ENCODE measurements at places on chromosomes 12 and 14.

GRCh38 chr14:53947094-53947445 lies 9.6 kb downstream of the BMP4 start:
- DNase-seq: no peak

GRCh38 chr14:102979406-102979805 lies 56.9 kb downstream of the AMN start:
- no peak for DNase-seq

GRCh38 chr14:87873741-87874140 lies 119.2 kb downstream of the GALC start:
- DNase-seq: no peak

DNA sequence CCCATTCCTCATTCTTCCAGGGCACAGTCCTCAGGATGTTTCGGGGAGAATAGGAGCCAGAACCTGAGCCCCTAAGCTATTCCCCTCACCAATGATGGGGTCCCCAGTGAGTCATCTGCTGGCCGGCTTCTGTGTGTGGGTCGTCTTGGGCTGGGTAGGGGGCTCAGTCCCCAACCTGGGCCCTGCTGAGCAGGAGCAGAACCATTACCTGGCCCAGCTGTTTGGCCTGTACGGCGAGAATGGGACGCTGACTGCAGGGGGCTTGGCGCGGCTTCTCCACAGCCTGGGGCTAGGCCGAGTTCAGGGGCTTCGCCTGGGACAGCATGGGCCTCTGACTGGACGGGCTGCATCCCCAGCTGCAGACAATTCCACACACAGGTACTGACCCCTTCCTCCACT lies 1.3 kb downstream of the SLC39A5 start:
- no peak for DNase-seq

DNA sequence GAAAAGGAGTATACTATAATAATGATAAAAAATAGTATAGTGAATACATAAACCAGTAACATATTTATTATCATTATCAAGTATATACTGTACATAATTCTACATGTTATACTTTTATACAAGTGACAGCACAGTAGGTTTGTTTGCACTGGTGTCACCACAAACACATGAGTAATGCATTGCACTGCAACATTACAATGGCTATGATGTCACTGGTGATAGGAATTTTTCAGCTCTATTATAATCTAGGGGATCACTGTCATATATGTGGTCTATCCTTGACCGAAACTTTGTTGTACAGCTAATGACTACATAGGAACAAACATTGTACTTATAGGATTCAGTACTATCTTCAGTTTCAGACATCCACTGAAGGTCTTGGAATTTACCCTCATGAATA lies 165.8 kb upstream of the SYT1 start:
- no peak for DNase-seq

DNA sequence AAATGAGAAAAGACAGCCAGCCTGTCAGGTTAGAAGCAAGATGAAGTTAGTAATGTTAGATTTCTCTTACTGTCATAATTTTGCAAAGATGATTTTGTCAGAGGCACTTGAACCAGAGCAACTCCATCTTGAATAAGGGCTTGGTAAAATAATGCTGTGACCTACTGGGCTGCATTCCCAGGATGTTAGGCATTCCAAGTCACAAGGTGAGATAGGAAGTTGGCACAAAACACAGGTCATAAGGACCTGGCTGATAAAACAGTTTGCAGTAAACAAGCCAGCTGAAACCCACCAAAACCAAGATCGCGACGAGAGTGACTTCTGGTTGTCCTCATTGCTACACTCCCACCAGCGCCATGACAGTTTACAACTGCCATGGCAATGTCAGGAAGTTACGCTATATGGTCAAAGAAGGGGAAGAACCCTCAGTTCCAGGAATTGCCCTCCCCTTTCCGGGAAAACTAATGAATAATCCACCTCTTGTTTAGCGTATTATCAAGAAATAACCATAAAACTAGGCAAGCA lies 1313.5 kb upstream of the TMEM132C start:
- no peak for DNase-seq

GRCh38 chr12:121038861-121039668 lies at the start of gene OASL:
OASL (minus strand) TSS chr12:121039246; CDS start chr12:121038971, 275 bp downstream.
- DNase-seq: peak; percentile 48

DNA sequence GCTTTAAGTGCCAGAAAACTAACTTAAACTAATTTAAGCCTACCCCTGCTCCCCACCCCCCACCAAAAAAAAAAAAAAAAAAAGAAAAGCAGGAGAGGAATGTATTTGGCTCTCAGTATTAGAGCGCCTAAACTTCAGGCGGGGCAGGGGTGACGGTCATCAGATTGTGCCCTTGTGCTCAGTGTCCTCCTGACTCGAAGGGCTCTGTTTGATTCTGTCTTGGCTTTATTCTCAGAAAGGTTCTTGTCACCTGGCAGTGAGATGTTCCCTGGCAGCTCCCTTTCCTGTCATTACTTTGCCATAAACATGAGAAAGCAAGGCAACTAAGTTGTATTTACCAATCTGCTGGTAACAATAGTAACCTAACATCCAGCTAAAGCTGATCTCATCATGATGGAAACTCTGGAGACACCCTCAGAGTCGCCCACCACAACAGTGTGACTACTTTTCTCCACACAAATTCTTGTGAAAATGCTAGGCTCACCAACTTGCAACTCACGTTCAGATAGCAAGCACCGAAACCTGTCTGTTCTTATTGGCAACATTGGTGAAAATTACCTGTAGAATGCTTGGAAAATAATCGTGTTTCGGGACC lies 39.0 kb upstream of the WNK1 start:
- DNase-seq: peak; percentile 28

- no peak for DNase-seq
Observed at GRCh38 chr12:12964255-12964654, 12.3 kb upstream of the GPRC5D start.

DNA sequence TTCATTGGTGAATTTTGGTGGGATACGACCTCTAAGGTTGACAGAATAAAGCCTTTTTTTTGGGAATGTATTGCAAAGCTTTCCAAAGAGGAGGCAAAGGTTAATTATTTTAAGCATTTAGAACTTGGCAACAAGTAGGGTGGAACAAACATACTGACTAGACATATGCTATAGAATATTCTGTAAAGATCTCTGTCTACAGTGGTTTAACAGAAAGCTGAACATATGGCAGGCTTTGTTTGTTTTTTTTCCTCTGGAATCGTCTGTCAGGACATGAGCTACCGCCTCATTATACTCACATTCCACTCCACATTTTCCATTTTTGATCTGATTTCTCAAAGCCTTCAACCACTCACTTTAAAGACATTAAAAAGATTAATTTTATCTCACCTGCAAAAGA lies 153.4 kb upstream of the PELI2 start:
- DNase-seq: no peak

DNA sequence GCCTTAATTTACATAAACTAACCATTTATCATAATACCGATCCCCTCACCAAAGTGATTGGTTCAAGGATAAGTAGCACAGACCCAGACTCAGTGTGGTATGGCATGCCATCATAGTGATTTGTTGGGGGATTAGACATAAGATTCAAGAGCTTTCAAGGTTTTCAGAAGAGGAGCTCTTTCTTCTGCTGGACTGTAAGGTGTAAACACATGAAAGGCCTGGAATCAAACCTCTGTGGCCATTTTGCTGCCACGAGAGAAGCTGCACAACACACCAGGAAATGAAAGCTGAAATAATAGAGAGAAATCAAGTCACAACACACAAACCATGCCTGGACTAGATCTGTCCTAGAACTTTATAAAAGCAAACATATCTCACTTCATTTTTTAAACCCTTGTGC lies 30.8 kb downstream of the BTG1 start:
- no peak for DNase-seq

DNA sequence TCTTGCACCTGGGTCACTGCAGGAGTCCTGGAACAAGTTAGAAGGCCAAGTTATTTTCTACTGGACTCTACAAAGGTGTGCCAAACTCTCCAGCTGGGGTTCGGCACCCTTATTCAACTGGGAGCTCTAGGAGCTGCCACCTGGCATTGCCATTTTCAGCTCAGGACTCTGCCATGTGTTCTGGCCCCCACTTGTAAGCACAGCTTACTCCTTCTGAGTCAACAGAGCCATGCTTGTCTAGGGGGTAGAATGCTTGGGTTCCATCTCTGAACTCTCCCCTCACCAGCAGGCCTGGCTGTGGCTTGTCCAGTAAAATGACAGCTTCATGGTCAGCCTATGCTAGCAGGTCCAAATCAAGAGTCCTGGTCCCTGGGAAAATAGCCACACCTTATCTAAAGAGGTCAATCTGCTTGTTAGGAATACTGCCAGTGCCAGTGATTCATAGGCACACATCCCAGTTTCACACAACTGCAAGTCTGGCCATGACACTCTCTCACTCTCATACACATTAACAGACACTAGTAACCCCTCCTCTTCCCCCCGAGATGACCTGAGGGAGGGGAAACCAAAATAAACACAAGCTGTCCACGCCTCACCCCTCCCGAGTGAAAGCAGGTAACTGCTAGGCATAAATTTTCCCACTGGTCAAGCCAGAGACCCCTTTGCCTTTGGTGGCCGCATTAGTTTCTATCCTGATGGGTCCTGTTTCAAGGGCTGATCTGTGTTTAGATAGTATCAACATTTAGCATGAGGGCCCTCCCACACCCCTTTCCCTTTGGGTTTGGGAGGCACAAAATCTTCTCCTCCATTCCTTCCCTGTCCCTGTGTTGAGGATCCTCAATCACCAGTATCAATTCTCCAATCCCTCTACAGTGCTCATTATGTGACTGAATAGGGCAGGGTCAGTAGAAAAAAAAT lies 182.3 kb upstream of the GZMB start:
- no peak for DNase-seq

GRCh38 chr12:109714141-109714912 lies 702 bp downstream of the FAM222A start:
- DNase-seq: peak; percentile 59

- DNase-seq: no peak
Observed at GRCh38 chr12:128361400-128361995, 94.5 kb downstream of the TMEM132C start.

- DNase-seq: no peak
Observed at GRCh38 chr12:3945671-3946070, 72.5 kb upstream of the PARP11 start.

- DNase-seq: no peak
Observed at GRCh38 chr12:106644335-106645073, 61.7 kb downstream of the RFX4 start.

- no peak for DNase-seq
Observed at GRCh38 chr14:50726372-50727107, 58.4 kb upstream of the SAV1 start.

DNA sequence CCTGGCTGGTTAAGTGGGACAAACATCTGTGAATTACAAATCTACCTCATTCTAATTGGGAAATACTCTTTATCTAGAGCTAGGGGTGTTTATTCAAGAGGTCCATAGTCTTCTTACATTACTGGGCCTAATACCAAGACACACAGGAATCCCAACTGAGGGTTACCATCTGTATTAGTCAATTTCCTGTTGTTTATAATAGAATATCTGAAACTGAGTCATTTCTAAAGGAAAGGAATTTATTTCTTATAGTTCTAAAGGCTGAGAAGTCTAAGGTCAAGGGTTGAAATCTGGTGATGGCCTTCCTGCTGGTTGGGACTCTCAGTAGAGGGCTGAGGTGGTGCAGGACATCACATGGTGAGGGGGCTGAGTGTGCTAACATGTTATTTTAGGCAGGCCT lies 36.0 kb downstream of the RTRAF start:
- DNase-seq: no peak

GRCh38 chr14:80781972-80782367 lies 159.6 kb downstream of the CEP128 start:
- DNase-seq: no peak

DNA sequence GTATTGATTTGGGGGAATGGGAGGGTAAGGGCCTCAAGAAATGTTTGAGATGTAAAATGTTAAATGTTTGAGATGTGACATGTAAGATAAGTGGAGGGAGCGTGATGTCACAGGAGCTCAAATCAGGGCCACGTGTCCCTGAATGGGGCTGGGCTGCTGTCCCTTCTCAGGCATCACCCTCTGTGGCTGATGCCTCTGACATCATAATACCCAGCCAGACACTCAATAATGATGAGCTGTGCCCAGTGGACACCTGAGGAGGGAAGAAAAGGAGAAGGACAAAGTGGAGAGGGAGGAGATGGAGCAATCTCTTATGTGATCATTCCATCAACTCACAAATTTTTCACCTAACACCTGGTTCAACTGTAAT lies 120.8 kb downstream of the SAMD4A start:
- no peak for DNase-seq

DNA sequence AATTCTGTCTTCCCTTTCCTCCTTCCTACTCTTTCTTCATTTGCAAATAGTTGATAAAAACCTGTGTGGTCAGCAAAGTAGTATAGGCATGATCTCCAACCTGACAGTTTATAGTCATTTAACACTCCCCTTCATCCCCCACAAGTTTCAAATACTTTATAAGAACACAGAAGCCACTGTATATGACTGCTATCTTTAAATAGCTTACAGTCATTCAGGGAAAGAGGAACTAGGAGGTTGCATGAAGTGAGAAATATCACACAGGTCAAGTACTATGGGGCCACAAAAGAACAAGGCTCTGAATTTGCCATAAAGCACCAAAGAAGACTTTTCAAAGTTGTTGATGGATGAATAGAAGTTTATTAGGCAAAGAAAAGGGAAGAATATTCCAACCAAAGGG lies 431.3 kb downstream of the NPAS3 start:
- no peak for DNase-seq

DNA sequence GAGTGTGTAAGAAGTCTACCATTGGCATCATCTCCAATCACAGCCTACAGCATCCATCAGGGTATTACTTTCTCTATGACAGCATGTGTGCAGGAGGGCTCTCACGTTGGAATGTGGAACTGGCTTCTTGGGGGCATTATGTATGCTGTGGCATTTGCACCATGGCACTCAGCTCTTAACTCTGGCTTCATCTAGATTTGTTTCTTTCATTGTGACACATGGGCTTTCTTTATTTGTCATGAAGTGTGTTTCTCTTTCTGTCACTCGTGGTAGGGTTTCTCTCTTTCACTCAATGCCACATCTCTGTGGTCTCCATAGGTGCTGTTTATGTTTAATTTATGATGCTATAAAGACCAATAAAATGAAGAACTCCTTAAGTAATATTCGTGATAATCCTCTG lies 191.2 kb upstream of the GARIN2 start:
- DNase-seq: no peak

DNA sequence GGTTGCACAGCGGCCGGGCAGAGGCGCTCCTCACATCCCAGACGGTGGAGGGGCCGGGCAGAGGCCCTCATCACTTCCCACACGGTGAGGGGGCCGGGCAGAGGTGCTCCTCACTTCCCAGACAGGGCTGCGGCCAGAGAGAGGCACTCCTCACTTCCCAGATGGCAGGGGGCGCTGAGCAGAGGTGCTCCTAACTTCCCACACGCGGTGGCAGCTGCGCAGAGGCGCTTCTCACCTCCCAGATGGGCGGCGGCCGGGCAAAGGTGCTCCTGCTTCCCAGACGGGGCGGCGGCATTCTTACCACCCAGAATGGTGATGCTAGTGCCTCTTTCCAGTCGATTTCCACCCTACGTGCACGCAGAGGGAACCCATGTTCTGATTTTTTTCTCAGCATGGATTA lies 304.4 kb downstream of the RGS6 start:
- no peak for DNase-seq

Measured in activated CD4-positive, alpha-beta T cell treated with anti-CD3 and anti-CD28 coated beads for 4 hours (primary cell).